Panc1 (cell line): ENCODE measurements at places on chromosomes 11 and 22.

DNA sequence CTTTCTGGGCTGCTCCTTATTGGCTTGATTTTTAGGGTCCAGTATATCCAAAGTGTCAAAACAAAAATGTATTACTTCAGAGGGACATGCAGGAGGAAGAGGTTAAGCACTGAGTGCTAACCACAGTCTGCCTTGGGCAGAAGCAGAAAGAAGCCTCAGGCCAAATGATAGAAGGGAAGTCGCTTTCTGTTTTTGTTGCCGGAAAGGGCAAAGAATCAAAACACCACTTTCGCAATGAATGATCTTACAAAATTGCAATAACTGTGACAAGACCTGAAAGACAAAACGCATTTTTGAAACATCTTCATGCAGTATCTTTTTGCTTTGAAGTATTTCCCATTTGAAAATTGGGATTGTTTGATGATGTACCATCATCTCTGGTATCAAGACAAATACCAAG lies 70.1 kb upstream of the PICALM start:
- DNase-seq, result no peak

DNA sequence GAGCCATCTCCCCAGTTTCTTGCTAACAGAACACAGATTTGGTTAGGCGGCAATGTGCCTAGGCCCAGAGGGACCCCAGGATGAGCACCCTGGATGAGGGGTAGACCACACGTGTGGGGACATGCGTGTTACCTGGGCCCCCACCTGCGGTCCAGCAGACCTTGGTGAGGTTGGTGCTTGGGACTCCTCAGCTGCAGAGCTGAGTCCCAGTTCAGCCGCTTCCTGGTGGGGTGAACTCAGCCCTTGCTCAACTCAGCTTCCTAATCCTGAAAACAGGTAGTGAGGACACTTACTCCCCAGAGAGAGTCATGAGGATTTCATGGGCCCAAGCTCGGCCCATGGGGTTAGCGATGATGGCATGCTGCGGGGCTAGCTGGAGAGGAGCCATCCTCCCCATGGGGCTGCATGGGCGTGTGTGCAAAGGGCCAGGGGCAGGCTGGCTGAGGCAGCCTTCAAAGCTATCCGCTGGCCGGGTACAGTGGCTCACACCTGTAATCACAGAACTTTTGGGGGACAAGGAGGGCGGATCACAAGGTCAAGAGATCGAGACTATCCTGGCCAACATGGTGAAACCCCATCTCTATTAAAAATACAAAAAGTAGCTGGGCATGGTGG lies 46.9 kb upstream of the SHISAL1 start:
- no peak for DNase-seq

- no peak for DNase-seq
Measured at GRCh38 chr11:1573077-1573902, 1.2 kb upstream of the DUSP8 start.

- no peak for DNase-seq
Measured at GRCh38 chr22:46457502-46458488, 79.6 kb downstream of the CELSR1 start.

- DNase-seq, result no peak
Measured at GRCh38 chr11:31995525-31996094, 95.3 kb upstream of the RCN1 start.

GRCh38 chr11:688681-689080 lies 6.3 kb downstream of the DEAF1 start:
- DNase-seq, result no peak

GRCh38 chr22:39896313-39896996 lies 2.9 kb upstream of the ENTHD1 start:
- no peak for DNase-seq

DNA sequence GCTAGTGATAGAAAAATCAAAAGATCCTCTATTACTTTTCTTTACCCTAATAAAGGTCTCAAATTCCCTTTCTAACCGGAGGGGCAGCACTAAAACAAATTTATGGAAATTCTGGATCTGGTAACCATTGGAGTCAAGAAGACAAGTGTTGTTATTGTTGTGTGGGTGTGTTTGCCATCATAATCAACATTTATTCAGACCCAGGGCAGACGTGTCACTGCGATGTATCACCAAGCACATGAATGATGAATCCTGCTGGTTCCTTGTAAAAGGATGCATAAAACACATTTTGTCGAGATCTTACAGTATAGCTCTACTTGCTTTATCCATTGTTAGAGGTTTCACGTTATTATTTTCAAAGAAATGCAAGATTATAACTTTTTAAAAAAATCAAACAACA lies 12.1 kb upstream of the FJX1 start:
- DNase-seq, result no peak

- no peak for DNase-seq
Measured at GRCh38 chr11:134741453-134742223, 329.6 kb upstream of the B3GAT1 start.

- no peak for DNase-seq
Measured at GRCh38 chr11:1695548-1696108, 1.4 kb upstream of the KRTAP5-6 start.

- no peak for DNase-seq
Measured at GRCh38 chr22:48357196-48357595, 1470.5 kb downstream of the BRD1 start.

DNA sequence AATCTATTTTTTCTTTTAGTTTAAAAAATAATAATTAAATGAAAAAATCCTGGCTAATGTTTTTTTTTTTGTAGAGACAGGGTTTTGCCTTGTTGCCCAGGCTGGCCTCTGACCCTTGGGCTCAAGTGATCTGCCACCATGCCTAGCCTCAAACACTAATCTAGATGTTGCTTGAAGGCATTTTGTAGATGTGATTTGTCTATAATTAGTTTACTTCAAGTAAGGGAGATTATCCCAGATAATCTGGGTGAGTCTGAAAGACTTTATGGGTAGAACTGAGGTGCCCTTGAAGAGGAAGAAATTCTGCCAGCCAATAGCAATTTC lies 38.6 kb upstream of the RBFOX2 start:
- DNase-seq, result no peak

DNA sequence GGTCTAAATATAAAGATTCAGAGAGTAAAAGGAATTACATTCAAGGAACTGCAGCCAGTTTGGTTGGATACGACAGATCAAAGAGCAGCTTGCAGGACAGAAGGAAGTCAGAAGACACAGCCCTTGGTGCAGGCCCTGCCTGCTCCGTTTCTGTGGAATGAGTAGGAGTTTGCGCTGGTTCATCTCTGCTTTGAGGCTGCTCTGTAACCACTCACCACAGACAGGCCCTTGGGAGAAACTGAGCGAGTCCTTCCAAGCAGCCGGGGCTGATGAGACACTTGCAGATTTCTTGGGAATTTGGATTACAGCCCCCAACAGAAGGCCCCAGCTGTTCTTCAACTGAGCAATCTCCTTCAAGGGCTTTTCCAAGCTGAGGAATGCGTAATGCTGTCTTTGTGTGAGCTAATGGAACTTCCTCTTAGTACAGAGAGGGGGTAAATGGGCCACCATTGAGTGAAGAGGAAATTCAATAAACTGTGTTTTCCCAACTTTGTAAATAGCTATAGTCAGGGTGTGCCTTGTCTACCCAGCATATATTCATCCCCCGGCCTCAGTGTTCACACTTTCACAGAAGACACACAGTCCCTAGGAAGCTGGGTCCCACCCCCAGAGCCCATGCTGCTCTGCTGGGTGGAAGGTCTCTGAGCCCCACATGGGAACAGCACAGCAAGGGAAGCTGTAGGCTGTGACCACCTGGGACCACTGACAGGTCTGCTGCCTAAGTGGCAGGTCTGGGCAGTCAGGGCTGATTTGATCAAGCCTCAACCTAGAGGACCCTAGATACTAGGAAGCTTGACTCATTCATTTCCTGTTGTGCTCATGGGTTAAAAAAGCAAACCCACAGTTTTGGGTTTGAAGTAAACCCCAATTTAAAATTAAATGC lies 16.6 kb downstream of the IL10RA start:
- DNase-seq, result no peak

DNA sequence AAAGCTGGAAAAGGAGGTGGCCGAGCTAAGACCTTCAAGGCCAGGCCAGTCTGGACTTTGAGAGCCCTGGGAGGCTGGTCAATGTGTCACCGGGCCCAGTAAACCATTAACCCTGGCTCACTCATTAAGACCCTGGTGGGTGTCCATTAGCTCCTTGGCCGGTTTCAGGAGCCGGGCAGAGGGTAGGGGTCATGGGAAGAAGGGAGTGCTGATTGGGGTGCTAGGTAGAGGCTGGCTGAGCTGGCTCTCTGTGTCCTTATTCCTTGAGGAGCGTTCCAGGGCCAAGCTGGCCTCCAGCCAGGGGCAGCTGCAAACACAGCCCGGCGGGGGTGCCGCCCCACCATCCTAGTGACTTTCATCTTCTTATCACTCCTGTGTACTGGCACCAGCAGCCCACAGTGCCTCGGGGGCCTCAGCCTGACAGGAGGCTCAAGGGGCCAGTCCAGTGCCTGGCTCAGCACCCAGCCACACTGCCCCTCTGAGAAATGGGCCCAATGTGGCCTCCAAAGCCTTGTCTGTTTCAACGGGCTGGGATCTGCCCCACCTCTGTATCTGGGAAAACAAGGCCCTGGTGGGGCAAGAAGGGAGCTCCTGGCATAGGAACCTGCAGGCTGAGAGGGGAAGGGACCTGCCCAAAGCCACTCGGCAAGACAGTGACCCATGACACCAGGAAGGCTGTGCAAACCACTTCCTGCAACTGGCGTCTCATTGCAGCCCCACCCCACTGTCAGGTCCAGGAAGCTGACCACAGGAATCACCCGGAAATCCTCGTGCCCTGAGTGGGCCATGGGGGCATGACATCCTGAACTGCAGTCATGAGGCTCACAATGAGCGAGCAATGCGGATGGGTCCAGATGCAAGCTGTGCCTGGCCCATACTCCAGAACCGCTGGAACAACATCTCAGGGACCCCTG lies 15.1 kb upstream of the RGL4 start:
- DNase-seq, result no peak

DNA sequence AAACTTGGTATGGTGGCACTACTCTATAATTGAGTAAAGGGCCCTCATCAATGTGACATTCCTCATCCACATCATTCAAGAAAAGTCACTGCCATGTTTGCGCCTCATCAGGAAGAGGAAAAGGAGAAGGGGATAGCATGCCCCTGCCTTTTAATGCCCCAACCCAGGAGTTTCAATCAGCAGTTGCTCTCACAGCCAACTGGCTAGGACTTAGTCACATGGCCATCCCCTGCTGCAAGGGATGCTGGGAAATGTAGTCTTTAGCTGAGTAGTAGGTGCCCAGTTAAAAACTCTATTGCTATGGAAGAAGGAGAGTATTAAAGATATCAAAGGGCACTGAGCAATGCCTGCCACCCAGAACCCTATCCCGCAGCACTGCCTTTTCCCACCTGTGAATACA lies 10.9 kb upstream of the CCND1 start:
- no peak for DNase-seq

DNA sequence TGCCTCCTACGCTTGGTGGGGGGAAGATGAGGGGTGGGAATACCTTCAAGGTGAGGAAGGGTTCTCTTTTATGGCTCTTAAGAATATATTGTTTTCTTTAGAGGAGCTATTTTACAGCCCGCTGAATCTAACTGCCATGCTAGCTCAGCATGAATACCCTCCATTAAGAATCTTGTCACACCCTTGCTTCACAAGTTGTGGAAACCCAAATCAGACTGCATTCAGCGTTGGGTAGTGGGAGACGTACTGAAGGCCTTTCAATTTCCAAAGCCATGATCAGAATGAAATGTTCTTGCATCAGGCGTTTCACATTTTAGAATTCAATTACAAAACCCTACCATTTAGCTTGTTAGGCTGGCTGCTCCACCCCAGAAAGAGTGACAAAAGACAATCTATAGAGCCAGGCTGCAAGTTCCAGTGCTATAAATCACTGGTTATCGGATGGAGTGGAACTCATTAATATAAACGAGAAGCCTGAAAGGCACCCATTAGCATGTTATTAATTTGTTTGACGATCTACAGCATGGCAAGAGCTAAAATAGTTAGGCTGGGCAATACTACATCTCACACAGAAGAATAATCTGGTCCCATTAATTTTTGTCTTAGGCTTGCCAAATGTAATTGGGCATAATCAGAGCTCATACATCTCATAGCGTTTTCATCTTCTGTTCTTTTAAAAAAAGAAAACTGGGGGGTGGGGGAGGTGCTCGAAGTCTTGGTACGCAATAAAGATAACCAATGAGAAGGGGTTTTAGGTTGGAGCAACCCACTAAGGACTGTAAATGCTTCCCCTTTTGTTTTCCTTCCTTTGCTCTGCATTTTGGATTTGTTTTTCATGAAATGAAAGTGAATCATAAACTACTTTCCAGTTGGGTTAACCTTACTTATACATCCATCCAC lies 57.5 kb downstream of the ABTB2 start:
- DNase-seq, result no peak

- no peak for DNase-seq
Measured at GRCh38 chr11:110261195-110262071, 35.0 kb downstream of the RDX start.

GRCh38 chr11:69437876-69438205 lies 43.6 kb upstream of the LINC01488 start:
- DNase-seq, result no peak

GRCh38 chr22:22710719-22711531 lies 66.5 kb downstream of the GGTLC2 start:
- peak; percentile 13 for DNase-seq

GRCh38 chr11:99687320-99687719 lies 666.6 kb downstream of the CNTN5 start:
- no peak for DNase-seq

DNA sequence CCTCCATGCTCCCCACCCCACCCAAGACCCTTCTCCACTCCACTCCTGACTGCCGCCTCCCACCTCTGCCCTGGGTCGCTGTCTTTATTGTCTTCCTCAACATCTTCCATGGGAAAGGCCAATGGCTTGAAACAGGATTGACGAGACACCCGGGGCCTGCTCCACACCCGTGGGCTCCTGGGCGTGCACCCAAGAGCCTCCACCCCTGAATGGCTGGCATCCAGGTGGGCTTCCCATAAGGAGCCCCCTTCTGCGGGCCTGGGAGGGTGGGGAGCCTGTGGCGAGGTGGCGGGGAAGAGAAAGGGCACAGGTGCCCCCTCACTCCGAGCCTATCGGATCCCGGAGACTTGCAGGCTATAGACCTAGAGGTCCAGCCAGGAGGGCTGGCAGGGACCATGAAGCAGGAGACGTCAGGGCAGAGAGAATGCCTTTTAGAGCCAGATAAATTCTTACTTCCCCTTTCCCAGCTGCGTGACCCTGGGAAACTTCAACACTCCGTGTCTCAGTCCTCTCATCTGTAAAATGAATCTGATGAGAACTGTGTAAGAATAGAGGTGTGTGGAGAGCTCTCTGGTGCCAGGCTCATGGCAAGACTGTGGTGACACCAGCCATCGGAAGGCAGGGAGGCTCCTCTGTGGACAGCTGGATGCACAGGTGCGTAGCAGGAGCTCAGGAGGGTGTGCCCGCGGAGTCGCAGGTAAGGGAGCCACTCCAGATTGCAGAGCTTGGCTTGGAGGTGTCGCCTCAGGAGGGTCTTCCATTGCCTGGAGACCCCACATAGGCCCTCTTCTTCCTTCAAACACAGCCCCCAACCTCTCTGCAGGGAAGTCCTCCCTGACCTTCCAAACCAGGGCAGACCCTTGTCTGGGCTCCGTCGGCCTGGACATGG lies 53.9 kb downstream of the SMIM38 start:
- no peak for DNase-seq

GRCh38 chr22:47597041-47597440 lies 834.6 kb downstream of the TBC1D22A start:
- DNase-seq, result no peak

GRCh38 chr11:118524356-118524755 lies 2.9 kb upstream of the TTC36 start:
- no peak for DNase-seq
